ENCODE measurements at places on chromosomes 4 and X. TPM values are rescaled to one million over a fixed set of nuclear protein-coding genes. Genes with fewer than 3 reads are reported as not detected.
A peak's percentile ranks its signal among the peaks of the same experiment; 100 is the strongest.

GRCh38 chr4:122705547-122706117, 26.9 kb upstream of the BBS12 start:
- no peak for DNase-seq

DNA sequence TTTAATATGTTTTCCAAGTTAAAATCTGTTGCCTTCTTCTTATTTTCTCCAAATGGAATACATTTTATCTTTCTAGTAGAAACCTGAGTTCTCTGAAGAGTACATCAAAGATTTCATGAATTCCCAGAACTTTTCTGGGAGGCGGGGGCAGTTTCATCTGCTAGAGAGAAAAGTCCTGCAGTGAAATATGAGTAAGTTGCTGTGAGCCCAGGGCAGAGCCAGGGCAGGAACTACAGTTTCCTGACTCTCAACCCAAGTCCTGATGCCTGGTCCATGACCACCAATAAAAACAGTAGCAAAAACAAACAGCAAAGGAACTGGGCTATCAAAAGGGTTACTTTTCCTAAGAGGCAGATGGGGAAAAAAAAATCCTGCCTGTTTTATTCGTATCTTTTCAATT, 239.4 kb upstream of the CTSO start:
- DNase-seq, result no peak

GRCh38 chr4:168690199-168690598, 193.3 kb downstream of the PALLD start:
- DNase-seq, result no peak

DNA sequence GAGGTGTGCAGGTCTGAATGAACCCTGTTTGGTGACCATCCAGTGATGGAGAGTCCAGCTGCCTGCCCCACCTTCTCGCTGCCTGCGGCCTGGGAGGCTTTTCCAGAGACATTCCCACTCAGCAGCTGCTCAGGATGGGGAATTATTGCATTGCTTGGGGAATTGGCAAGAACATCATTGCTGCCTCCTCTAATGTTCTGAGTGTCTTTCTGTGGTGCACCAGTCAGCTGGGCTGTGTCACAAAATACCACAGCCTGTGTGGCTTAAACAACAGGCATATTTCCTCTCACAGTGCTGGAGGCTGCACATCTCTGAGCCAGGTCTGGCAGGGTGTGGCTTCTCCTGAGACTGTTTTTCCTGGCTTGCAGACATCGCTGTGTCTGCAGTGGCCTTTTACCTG, 86.8 kb upstream of the AFAP1 start:
- no peak for DNase-seq

DNA sequence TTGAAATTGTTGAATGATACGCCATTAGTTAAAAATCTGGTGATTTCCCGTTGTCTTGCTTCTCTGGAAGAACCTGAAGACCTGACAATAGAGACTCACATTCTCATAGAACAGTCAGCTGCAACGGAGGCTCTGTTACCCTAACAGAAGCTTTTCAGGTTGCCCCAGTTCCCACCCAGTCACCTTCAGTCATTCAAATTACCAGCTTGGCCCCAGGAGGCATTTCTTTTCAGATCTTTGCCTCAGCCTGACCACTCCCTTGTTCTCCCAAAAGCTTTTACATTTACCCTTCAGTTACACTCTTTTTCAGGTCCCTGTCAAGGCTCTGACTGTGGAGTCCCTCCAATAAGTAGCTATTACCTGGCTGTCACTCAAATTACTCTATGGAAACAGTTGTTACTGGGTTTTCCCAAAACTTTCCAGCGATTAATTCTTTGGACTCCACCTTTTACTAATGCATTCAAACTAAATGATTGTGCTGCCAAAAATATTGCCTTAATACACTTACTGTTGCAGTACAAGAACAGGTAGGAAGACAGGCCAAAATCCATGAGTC, 162.2 kb upstream of the FTHL17 start:
- no peak for DNase-seq

DNA sequence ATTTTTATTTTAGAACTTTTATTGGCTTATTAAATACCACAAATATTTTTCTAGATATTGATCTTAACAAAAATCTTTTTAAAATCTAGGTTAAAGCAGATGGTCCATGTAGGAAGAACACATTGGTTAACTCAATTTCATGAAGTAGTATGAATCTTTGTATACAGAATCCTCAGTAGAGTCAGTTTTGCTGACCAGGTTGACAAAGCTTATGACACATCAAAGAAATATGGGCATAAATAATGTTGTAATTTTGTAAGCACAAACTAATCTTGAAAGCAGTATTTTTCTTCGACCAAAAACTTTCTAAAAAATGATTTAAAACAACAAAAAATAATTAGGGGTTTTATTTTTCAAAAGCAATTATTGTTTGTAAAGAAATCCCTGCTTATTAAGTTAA, 479.3 kb upstream of the PCDH10 start:
- DNase-seq, result no peak

DNA sequence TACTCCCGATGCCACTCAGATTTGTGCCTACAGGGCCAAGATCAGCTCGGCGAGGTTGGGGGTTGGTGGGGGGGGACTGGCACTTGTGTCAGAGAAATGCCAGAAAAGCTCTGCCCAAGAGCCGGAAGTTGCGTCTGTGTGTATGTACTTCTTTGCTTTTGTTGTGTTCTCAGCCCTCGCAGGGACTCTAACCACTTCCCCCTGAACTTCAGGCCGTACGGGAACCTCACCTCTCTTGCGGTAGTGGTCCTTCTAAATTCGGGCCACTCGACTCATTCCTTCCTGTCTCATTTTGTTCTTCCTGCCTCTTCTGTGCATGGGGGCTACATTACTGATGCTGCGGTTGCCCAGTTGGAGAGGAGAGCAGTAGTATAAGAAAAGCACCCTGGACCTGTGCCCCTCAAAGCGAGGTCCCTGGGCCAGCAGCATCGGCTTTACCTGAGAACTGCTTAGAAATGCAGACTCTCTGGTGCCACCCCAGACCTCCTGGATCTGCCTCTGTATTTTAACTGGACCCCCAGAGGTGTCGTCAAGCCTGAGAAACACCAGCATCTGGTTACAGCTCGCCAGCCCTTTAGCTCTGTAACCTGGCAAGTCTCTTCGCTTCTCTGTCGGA, 146.3 kb upstream of the RPS6KA3 start:
- no peak for DNase-seq

GRCh38 chr4:149008415-149009025, 566.3 kb upstream of the NR3C2 start:
- no peak for DNase-seq

- no peak for DNase-seq
These were observed at the start of gene ADRA2C for GRCh38 chr4:3766036-3766784. Gene ADRA2C, plus strand, starts transcription at chr4:3766385. Its CDS starts 222 bp downstream, at chr4:3766607.

DNA sequence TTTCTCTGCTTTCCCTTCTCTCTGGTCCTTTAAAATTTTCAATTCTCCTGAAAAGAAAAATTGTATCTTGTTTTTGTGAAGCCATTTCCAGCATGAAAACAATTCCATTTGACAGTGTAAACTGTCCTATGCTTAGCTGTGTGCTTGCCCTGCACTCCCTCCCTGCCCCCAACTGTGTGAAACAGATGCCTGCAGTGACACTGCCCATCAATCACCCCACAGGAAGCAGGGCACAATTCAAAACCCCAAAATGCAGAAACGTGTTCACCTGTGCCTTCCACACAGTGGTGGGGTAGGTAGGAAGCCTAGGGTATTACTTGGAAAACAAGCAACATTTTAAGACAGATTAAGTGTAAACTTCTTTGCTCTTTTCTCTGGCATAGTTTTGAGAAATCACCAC, 6.2 kb upstream of the FHDC1 start:
- DNase-seq, result no peak

DNA sequence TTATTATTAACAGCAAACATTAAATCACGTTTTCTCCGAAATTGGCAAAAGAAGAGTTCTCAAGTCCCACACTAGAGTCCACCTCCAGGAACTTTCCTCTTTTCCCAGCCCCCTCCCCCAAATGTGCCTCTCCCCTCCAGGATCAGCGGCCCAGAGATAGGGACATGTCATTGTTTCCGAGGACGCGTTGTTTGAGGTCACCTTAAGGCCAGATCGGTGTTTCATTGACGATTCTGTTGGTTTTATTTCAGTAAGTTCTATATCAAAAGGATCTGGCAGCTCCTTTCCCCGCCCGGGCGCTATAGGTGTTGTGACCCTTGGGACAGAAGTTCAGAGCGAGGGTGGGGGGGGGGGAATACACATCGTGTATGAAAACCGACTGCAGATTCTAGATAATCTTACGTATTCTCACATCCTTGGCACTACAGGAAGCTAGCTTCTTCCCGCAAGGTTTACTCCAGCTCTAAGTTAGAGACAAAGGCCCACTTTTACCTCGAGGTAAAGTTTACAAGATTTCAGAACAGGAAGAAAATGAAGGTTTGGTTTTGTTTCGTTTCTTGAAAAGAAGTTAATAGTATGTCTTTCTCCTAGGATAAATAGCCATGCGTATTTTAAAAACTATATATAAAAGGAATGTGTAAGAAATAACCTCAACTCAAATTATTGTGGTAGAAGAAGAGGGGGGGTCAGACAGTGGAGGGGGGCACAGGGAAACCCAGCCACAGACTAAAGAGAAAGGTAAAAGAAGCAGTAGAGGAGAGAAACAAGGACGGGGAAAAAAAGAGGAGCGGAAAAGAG, 739 bp upstream of the MSX1 start:
- DNase-seq, result no peak

DNA sequence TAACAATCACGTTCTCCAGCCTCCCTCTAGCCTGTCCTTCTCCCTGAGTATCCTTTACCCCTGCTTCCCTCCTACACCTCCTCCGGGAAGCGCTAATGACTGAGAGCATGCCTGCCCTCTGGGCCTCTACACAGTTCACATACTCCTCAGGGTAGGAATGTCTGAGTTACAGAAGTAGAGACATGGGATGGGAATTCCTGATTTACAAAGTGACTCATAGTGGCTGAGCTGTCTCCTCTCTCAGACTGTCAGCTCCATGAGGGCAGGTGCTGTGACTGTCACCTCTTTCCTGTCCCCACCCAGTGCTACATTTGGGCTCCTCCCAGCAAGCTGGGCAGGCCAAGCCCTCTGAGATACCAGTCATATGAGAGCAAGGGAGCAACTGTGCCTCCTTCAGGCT, 2.6 kb downstream of the LAS1L start:
- no peak for DNase-seq

GRCh38 chr4:140090215-140090731, 63.7 kb downstream of the MAML3 start:
- no peak for DNase-seq

- DNase-seq, result no peak
These were observed 124.4 kb downstream of the VEGFC start for GRCh38 chr4:176668324-176668723.

- no peak for DNase-seq
These were observed 17.5 kb downstream of the RBMX2 start for GRCh38 chrX:130419263-130419662.

GRCh38 chrX:2552621-2553201, 51.9 kb upstream of the DHRSX start:
- DNase-seq, result no peak

DNA sequence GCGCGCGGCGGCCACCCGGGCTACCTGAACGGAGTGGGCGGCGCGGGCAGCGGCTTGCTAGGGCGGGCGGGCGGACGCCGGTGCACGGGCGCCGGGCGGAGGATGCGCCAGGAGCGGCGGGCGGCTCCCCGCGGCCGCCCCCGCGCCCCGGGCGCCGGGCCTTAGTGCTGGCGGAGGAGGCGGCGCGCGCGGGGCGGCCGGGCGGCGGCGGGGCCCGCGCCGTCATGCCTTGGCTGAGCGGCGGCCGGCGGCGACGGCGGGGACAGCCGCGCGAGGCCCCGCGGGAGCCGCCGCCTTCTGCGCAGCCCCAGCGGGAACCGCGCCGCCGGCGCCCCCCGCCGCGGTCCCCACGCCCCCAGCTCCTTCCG, 48.2 kb downstream of the CLDN34 start:
- no peak for DNase-seq

DNA sequence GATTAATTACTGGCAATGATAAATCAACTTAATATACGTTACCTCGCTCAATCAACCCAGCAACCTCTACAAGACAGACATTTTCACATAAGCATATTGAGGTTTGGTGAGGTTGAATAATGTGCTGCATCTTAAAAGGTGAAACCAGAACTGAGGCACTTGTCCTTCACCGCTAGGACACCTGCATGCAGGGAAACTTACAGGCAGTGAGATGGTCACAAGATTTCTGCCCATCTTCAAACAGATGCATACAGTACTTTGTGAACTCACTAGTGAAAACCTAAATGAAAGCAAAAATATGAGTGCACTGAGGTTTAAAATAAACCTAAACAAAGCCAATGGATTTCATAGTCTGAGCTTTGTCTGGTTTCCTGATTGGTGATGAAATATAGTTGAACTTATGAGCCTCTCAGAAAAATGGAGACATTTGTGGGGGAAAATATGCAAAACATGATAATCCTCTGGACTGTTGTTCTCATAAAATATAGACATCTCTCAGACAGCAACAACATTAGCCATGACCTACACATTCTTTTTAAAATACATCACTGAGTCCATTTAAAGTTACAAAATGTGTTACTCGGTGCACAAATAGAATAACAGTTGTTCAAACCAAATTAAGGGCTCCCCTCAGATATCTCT, 20.9 kb upstream of the PRSS12 start:
- peak; percentile 42 for DNase-seq

- no peak for DNase-seq
These were observed 78.1 kb upstream of the CBLL2 start for GRCh38 chrX:22194660-22194945.

DNA sequence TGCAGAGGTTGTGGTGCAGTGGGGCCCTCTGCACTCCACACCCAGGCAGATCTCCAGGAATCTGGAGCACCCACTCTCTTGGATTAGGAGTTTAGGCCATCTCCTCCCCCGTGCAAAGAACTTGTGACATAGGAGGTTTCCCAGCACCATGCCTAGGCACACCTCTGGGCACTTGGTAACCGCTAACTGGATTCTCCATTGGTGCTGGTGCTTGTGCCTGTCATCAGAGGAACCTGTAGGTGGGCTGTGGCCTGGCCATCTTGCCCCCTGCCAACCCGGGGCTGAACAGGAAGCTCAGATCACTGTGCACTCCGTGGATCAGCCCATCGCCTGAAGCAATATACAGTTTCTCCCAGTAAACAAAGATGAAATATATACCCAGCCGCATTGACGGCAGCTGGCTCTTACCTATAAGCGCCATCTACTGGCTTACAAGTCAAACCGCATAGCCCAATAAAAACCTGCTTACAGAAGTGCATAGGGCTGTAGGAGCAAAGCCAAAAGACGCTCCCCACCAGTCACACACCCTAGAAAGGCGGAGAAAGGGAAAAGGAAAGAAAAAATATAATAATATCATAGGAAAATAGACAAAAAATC, 19.1 kb upstream of the TEX13B start:
- peak; percentile 10 for DNase-seq

GRCh38 chr4:27381815-27382214, 521.2 kb downstream of the STIM2 start:
- DNase-seq, result no peak

PITX2 gene
- 0.05 TPM for polyA plus RNA-seq

PGM2 gene
- polyA plus RNA-seq, result 24.1 TPM

PNMA6F gene
- not detected for polyA plus RNA-seq

UFSP2 gene
- polyA plus RNA-seq, result 41.2 TPM

HGFAC gene
- polyA plus RNA-seq, result not detected

Data from AG04450 (cell line).